Adrenal gland (tissue), 19 donors: ENCODE measurements at places on chromosomes 2 and 18. TPM values are rescaled to one million over a fixed set of nuclear protein-coding genes. Genes with fewer than 3 reads are reported as not detected.

Gene STK17B
- total RNA-seq, result 18.1 TPM

Gene AOX1
- total RNA-seq, result 1,121 TPM

- no peak for DNase-seq
Measured at GRCh38 chr18:79384151-79384807, 11.5 kb upstream of the NFATC1 start.

DNA sequence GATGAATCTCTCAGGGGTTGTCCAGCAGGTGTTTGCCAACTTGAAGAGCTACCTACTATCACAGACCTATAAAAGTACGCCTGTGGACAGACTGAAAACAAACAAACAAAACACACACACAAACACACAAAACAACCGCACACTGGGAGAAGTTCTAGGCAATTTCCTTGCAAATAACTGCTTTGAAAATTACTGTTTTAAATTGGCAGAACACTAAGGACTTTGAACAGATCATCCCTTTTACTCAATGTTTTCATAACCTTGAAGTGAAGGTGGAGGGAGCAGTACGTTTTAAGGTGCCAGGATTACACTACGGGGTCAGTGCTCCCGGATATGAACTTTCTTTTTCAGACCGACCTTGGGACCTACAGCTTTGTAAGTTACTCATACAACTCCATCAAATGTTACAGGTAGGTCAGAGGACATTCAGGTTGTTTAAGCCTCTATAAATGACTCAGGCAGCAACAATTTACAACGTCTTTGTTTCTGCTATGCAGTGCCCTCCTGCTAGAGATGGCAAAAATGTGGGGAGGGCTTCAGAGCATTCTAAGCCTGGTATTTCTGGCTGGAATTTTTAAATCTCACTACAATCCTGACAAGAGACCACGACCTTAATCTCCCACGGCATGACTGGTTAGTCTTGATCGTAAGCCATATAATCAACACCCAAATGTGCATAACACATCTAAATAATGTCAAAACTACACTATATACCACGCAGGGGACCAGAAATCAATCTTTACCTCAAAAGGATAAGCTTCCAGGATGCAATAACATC is 1.4 kb upstream of the SLC20A1 start:
- DNase-seq, result no peak

DNA sequence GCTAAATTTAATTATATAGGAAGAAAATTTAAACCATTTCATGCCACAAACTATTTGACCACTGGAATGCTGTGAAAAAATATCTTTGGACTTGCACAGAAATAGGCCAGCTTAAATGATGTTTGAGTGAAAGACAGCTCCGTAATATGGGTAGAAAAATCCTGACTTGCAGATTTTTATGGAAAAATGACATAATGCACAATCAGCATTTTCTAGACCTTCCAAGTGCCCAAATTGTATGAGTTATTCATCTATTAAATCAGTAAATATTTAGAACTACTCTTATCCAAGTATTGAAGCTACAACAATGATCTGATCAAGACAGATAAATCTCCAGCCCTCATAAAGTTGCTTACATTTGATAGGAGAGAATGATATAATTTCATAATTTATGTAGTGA is 691.1 kb upstream of the DDX18 start:
- DNase-seq, result no peak

DNA sequence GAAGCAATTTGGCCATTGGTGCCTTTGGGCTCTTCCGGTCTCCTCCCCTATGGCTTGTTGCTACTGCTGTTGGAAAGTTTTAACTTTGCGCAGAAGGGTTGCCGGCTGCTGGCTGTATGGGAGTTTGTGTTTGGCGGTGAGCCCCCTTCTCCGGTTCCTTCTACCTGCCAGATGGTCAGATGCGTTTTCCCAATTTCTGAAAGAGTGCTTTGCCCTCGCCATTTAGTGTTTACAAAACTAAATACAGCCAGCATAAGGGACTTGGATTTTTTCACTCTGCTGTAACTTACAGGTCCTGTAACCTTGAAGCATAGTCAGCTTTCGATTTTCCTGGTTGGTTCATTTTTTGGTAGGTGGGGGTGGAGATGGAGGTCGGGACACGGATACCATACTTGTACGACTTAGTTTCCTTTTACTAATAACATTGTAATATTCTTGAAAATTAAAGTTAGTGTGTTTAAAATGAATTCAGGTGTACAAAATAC is 604 bp downstream of the COQ10B start:
- peak; percentile 94 for DNase-seq
